Thyroid gland (tissue), 4 donors: ENCODE measurements at places on chromosomes 5 and 9. TPM values are rescaled to one million over a fixed set of nuclear protein-coding genes. Genes with fewer than 3 reads are reported as not detected.

Gene MVB12B
- total RNA-seq = 15.5 TPM

- DNase-seq = no peak
Measured at GRCh38 chr9:128906741-128907140, 14.0 kb upstream of the PHYHD1 start.

- DNase-seq = peak; percentile 57
Measured at GRCh38 chr5:68420476-68421344, 205.2 kb downstream of the PIK3R1 start.

Gene SCGB3A2
- not detected for total RNA-seq

- no peak for DNase-seq
Measured at GRCh38 chr5:61670941-61671340, 338.9 kb downstream of the ZSWIM6 start.

GRCh38 chr5:75040973-75041372 lies 11.4 kb downstream of the GCNT4 start:
- DNase-seq = no peak

DNA sequence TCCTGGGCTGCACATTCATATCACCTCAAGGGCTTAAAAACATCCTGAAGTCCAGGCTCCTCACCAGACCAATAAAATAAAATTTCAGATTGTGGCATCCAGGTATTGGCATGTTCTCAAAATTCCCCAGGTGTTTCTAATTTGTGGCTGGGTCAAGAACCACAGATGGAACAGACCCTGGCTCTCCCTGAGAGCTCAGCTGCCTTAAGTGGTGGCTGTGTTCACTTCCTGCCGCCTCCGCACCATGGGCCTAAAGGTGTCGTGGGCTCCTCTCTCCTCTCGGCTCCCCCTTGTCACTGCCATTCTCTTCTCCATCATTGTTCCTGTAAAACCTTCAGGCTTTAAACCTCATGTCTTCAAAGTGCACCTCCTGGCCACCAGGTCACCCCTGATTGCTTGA lies 17.8 kb upstream of the CCNJL start:
- no peak for DNase-seq

GRCh38 chr5:116154252-116154651 lies 69.4 kb downstream of the COMMD10 start:
- DNase-seq = no peak

- DNase-seq = no peak
Measured at GRCh38 chr9:72332351-72332750, 32.7 kb downstream of the ZFAND5 start.

DNA sequence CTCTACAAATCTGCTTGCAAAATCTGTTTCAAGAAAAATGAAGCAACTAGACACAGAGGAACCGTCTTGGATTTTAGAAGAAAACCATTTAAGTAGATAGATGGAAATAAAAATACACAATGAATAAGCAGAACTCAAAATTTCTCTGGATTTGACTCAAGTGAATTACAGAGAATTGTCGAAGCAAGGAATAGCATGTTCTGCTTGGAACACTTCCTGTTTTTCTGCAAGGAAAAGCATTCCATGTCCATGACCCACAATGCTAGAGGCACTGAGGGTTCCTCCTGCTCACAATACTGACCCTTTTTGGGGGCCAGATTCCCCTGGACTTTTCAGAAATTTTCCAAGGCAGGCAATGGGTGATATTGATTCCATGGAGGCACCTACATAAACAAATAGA lies 29.8 kb downstream of the PRUNE2 start:
- no peak for DNase-seq

GRCh38 chr9:71791875-71792274 lies 23.6 kb upstream of the CEMIP2 start:
- no peak for DNase-seq

DNA sequence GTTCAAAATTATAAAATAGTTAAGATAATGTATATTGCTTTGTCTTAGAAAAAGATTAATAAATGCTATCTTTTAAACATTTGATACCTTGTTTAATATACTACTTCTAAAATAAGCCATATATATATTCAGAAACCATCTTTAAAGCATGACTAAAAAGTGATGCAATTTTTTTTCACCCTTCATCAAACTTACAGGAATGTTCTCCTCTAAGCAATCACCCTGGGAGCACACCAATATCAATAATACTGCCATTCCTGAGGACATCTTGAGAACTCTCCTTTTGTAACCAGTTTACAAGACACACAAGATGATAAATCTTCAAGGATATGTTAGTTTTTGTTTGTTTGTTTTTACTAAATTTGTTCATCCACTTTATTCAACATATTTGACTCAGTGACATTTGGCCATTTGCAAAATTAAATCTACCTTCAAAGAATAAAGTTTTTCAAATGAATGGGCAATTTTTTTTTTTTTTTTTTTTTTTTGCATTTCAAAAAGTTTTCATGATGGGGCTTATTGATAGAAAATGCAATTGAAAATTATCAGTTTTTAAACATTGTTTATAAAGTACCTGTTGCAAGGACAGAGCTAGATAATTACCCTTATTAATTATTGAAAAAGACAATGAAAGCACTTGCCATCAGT lies 17.2 kb downstream of the FOXD1 start:
- no peak for DNase-seq

Gene NPDC1
- total RNA-seq = 29.4 TPM

- peak; percentile 44 for DNase-seq
Measured at GRCh38 chr5:16548115-16548514, 68.7 kb downstream of the RETREG1 start.

- DNase-seq = no peak
Measured at GRCh38 chr5:178411083-178411482, 178.5 kb upstream of the PHYKPL start.

Gene LRRC26
- not detected for total RNA-seq

Gene ARID3C
- total RNA-seq = not detected

Gene CDO1
- 40.4 TPM for total RNA-seq

- no peak for DNase-seq
Measured at GRCh38 chr5:65163698-65164097, 318.0 kb downstream of the ADAMTS6 start.

DNA sequence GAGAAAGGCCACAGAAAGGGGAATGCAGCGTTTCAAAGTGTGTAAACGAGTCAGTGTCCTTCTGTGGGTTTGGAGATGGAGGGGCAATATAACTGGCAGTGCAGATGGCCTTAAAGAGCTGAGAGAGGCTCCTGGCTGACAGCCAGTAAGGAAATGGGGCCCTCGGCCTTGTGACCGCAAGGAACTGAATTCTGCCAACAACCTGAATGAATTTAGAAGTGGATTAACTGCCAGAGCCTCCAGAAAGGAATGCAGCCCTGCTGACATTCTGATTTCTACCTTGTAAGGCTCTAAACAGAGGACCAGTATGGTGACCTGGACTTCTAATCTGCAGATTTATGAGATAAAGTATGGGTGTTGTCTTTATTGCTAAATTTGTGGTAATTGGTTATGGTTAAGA lies 17.5 kb upstream of the NREP start:
- peak; percentile 65 for DNase-seq

DNA sequence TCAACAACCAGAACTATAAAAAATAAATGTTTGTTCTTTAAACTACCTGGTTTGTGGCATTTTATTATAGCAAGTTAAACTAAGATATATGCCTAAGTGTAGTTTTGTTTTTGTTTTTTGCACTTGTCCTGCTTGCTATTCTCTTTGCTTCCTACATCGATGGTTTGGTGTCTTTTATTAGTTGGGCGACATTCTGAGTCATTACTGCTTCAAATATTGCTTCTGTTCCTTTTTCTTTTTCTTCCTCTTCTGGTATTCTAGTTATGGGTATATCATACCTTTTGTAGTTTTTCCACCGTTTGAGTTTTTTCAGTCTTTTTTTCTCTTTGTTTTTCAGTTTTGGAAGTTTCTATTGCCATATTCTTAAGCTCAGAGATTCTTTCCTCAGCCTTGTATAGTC lies 86.9 kb downstream of the MACIR start:
- no peak for DNase-seq

- no peak for DNase-seq
Measured at GRCh38 chr5:31717561-31717960, 78.6 kb downstream of the PDZD2 start.

Gene IL3
- not detected for total RNA-seq

GRCh38 chr9:133184971-133185370 lies 21.3 kb upstream of the GBGT1 start:
- peak; percentile 63 for DNase-seq

DNA sequence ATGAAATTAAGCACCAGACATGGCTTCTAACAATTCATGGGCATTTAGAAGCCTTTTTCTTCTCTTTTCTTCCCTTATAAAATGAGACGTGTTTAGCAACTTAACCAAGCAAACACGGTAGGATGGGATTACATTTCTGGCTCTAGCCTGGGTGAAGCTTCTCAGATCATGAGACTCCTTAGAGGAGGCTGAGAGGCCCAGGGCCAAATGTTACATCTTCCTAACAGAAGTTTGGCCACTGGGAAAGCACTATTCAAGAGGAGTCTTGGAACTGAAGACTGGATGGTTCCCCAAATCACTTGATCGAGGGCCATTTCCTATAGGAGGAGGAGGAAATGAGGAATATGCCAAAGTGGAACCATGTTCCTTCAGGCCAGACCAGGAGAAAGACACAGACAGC lies 1.9 kb downstream of the GABRP start:
- DNase-seq = no peak

GRCh38 chr5:31581498-31582099 lies 49.5 kb downstream of the C5orf22 start:
- no peak for DNase-seq

DNA sequence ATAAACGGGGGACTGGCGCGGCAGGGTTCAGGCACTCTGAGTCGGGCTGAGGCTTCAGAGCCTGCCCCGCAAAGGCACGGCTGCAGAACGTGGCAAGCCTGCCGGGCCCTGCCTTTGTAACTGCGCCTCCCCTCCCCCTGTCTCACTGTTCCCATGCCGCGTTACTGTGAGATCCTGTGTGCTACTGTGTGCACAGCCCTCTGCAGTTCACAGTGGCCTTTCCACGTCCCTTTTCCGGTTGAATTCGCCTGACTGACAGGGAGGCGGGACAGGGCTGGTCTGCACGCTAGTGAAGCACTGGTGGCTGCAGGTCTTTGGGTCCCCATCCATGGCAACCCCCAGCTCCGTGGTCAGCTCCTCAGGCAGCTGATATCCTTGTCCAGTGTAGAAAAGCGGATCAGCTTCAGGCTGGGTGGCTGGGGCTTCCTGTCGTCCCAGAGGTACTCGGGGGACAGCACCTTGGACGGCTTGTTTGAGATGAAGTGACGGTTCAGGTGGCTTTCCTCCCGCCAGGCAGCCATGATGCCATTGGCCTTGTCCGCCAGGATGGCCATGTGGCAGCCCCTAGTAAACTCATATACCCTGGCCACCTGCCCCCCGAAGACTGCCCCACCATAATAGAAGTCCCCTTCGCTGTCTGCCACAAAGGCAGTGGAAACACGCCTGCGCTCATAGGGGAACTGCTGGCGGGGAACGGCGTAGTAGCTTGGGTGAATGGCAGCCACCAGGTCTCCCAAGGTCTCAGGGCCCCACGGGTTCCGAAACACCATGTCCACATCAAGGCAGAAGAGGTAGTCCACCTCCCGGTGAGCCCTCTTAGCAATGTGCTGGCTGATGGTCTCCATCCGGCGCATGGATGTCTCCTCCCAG lies 10.3 kb downstream of the GBGT1 start:
- DNase-seq = peak; percentile 41

Gene PCDHA9
- total RNA-seq = 0.24 TPM

GRCh38 chr5:1793301-1793740 lies 6.3 kb downstream of the MRPL36 start:
- DNase-seq = no peak

- DNase-seq = no peak
Measured at GRCh38 chr5:33933723-33934169, 2.4 kb upstream of the RXFP3 start.

DNA sequence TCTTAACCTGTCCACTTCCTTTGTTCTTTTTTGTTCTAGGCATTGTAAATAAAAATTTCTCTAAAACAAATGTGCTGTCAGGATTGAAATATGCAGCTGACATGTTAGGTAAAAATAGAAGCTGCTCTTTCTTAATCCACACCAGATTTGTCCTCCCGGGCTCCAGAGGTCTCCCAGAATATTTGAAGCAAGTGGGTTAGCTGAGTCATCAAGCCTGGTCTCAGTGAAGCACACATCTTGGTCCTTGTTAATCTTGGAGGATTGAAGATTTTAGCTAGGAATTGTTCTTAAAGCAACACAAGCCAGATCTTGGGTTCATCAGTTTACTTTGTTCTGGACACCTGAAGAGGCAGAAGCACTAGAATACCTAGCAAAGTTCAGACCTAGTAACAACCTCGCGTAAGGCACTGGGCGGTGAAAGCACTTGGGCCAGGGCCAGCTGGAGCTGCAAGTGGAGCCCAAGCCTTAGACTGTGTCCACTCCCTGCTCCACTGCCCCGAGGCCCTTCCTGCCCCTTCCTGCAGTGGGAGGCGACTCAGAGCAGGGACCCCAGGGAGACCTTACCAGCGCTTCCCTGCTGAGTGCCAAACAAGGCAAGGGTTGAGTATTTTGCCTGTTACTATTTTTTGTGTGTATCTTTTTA lies 36.5 kb downstream of the HABP4 start:
- DNase-seq = peak; percentile 99

Gene NR6A1
- 18.3 TPM for total RNA-seq

Gene CTSV
- 0.89 TPM for total RNA-seq
